NK-92 treated with Interleukin-12 subunit alpha and Interleukin-12 subunit beta, amount 100 ng/mL, for 24 hours (cell line): ENCODE measurements at places on chromosomes 16 and 17.

- no peak for DNase-seq
Observed at GRCh38 chr17:29557085-29557738, 9.6 kb downstream of the ABHD15 start.

DNA sequence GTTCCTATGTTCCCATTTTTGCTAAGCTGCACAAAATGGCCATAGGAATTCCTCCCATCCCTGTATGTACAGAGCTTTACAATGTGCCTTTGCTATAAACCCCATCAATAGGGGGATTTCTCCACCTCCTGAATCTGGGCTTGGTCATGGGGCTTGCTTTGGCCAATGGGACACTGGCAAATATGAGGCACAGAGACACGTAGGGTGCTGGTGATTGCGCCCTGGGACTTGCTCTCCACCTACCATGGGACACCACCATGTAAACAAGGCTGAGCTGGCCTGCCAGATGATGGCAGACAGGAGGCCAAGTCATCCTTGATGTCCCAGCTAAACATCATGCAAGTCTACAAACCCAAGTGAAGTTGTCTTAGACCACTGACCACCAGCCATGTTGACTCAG lies 15.3 kb upstream of the ALDH3A1 start:
- DNase-seq: no peak

GRCh38 chr16:73365016-73365551 lies 317.2 kb upstream of the ZFHX3 start:
- no peak for DNase-seq

- DNase-seq: no peak
Observed at GRCh38 chr16:1913327-1914083, 4.7 kb downstream of the HS3ST6 start.

DNA sequence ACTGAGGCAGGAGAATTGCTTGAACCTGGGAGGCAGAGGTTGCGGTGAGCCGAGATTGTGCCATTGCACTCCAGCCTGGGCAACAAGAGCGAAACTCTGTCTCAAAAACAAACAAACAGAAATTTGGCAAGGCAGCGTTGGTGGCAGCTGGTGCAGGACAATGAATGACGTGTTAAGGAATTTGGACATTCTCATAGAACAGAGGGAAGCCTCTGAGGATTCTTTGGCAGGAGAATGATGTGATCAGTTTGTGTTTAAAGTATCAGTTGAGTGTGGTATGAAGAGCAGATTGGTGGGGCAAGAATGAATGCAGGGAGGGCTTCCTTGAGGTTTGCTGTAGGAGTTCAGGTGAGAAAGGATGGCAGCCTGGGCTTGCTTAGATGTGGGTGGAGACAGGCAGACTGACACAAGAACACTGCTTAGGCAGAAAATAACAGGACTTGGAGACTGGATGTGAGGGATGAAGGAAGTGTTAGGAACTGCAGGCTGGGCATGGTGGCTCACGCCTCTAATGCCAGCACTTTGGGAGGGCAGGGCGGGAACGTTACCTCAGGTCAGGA lies 4.8 kb downstream of the CYB5D2 start:
- no peak for DNase-seq

GRCh38 chr16:47310792-47311211 lies 150.1 kb downstream of the ITFG1 start:
- DNase-seq: no peak

- no peak for DNase-seq
Observed at GRCh38 chr16:14667347-14668266, 26.5 kb downstream of the PLA2G10 start.

DNA sequence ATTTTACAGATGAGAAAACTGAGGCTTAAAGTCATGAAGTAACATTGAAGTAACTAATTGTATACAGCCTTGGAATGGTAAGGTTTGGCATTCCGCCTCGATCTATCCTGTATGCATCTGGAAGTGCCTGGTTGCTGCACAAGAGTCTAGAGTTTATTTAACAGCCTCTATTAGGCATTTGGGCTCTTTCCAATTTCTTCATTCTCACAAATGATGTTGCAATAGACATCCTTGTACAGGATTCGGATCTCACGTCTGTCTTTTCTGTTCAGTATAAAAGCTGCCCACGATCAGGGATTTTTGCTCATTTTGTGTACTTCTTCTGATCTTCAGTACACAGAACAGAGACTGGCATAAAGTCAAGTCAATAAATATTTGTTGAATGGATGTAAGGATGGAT lies 100.5 kb downstream of the AIPL1 start:
- no peak for DNase-seq

DNA sequence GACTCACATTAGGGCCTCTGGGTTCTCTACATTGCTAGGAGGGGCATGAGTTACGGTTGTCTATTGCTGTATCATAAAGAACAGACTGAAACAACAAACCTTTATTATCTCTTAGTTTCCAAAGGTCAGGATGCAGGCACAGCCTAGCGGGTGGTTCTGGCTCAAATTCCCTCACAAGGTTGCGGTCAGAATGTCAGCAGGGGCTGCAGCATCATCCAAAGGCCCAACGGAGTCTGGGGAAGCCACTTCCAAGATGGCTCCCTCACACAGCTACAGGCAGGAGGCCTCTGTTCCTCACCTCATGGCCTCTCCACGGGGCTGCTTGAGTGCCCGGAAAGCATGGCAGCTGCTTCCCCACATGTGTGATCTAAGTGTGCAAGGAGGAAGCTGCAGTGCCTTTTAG lies 29.6 kb upstream of the ZFPM1 start:
- DNase-seq: no peak

GRCh38 chr17:49114703-49115102 lies 17.9 kb upstream of the B4GALNT2 start:
- no peak for DNase-seq

GRCh38 chr16:49019831-49020230 lies 261.8 kb downstream of the CBLN1 start:
- DNase-seq: no peak

GRCh38 chr16:56329887-56330286 lies 95.5 kb downstream of the AMFR start:
- no peak for DNase-seq

GRCh38 chr17:72657467-72658317 lies 434.8 kb downstream of the SLC39A11 start:
- no peak for DNase-seq

- no peak for DNase-seq
Observed at GRCh38 chr16:80449392-80449791, 91.4 kb upstream of the DYNLRB2 start.

GRCh38 chr16:76835339-76835738 lies 355.7 kb upstream of the MON1B start:
- no peak for DNase-seq

DNA sequence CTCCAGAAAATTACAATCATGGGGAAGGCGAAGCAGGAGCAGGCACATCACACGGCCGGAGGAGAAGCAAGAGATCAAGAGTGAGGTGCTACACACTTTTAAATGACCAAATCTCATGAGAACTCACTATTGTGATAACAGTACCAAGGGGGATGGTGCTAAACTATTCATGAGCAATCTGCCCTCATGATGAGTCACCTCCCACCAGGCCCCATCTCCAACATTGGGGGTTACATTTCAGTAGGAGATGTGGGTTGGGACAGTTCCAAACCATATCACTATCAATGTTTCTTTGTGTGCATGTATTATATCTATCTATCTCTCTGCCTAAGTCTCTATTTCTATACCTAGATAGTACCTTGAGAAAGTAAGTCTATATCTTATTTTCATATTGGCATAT lies 724.8 kb downstream of the CDH11 start:
- DNase-seq: no peak

DNA sequence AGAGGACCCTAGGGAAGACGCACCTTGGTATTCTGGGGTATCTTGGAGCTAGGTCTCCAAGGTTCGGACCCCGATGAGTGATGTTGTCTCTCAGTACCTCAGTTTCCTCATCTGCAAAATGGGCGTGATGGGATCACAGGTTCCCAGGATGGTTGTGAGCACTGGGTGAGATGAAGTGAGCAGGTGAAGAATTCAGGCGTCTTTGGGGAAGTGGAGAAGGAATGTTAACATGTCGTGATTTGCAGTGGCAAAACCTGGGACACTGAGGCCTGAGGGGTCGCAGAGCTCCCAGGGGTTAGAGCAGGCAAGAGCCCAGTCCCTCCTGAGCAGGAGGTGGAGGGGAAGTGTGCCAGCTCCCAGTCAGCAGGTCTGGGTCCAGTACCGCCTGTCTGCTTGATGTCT lies 215.1 kb upstream of the GSE1 start:
- no peak for DNase-seq

DNA sequence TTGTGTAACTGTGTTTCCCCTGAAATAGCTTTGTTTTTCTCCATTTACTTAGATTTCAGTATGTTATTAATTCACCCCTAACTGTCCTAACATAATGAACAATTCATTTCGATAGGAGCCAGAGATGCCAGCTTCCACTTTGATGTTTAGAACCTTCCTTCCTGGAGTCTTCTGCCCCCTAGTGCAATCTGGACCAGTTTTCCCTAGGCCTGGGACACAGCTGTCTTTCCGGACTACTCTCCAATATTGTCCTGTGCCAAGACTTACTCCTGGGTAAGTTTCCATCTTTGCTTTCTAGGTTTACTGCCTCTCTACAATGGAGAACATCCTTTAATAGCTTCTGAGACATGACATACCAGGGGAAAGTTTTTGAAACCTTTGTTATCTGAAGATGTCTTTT lies 12.8 kb downstream of the RECQL5 start:
- no peak for DNase-seq

- DNase-seq: no peak
Observed at GRCh38 chr17:78040440-78041385, 82.2 kb downstream of the TNRC6C start.

DNA sequence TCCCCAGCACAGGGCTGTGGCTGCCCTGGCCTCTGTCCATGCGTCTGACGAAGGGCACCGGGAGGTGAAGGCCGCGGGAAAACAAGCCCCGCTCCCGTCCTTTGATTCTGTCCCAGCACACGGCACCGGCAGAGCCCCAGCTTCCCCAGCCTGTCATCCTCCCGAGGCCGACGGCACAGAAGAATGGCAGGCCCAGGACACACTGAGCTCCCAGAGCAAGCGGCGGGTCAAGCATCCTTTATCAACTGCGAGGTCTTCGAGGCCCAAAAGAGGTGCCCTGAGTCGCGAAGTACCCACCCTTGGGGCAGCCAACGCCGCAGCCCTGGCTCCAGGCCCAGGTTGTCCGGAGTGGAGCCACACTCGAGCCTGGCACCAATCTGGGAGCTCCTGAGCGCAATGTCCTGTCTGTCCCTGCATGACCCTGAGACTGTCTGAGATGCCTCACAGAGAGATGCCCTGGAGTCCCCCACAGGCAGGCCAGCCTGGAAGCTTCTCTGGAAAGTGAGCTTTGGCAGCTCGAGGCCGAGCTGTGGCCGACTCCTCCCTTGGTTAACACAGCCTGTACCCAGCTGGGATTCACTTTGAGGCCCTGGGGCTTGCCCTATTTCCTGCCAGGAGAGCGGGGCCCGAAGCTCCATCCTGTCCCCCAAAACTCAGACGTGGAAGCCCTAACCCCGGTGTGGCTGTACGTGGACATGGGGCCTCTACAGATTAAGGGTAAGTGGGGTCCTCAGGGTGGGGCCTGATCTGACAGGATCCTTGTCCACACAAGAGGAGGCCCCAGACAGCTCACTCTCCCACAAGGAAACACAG lies 23.3 kb downstream of the SLC7A5 start:
- no peak for DNase-seq

DNA sequence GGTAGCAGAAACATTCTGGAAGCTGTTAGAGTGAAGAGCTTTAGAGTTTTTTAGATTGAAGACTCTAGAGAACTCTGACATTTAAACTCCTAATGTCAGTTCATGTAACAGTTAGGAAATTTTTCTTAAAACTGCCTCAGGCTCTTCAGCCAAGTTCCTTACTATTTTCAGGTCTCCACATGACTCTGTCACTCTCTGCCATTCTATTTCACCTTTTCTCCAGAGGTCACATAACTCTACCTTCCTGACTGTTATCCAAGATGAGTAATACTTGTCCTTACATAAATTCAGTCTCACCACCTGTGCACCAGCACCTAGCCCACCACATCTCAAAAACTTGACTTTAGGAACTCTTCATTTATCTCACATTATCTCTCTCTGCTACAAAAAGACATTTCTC lies 347.1 kb upstream of the CA10 start:
- DNase-seq: no peak

GRCh38 chr17:78429618-78429995 lies 51.2 kb downstream of the PGS1 start:
- no peak for DNase-seq

DNA sequence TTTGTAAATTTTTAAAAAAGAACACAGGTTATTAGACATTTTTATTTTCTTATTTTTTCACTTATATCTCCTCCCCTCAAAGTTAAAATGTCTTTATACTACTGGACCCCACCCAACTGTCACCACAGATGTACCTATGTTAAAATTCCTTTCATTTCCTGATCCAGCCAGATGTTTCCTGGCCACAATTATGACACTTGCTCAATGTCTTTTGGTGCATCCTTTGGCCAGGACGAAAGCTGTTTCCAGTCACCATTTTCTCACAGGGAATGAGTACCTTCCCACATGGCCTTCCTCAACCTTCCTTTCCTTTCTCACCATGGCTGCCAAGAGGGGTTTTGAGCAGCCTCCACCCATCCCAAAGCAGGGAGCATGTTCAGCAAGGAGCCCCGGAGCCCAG lies 365.7 kb upstream of the MAF start:
- DNase-seq: no peak

- no peak for DNase-seq
Observed at GRCh38 chr16:19375561-19376158, 42.0 kb upstream of the TMC5 start.

GRCh38 chr17:81013642-81014041 lies 21.3 kb upstream of the BAIAP2 start:
- no peak for DNase-seq

DNA sequence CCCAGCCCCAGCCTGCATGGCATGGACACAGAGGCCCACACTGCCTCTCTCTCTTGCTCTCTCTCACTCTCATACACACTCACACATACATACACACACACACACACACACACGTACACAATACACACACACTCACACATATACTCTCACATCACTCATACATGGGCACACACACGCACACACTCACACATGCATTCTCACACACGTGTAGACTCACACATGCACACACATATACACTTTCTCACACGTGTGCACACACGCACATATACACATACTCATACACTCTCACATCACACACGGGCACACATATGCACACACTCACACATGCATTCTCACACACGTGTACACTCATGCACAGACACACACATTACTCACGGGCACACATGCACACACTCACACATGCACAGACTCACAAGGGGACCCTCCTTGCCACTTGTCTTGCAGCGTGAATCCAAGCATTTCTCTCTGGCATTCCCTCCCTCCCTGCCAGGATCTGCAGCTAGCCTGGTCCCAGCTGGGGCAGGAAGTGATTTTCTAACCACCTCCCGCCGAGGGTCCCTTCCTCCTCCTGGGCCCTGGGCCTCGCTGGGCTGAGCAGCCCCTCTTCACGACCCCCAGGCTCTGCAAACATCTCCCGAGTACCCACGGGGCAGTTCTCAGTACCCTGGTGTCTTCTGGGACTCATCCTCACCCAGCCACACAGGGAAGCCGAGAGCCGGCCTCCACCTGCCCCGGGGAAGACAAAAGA lies 37.5 kb downstream of the IL21R start:
- no peak for DNase-seq

- DNase-seq: no peak
Observed at GRCh38 chr16:3787924-3788661, 70.8 kb upstream of the TRAP1 start.
